ENCODE measurements at places on chromosomes 4 and X.

DNA sequence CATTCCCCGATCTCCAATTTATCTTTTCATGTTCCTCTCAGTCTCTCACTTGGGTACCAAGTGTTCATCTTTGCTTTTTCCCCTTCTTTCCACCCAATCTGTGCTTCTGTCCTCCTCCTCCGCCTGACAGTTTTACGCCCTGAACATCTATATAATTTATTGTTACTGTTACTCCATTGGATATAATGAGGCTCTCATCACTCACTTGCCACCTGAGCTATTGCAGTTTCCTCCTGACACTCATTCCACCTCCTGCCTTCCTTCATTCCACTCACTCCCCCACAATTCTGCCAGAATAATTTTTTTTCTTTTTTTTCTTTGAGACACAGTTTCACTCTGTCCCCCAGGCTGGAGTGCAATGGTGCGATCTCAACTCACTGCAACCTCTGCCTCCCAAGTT is 77.6 kb upstream of the SORBS2 start:
- no peak for DNase-seq

GRCh38 chrX:134520860-134521390 is 61.0 kb downstream of the HPRT1 start:
- no peak for DNase-seq

DNA sequence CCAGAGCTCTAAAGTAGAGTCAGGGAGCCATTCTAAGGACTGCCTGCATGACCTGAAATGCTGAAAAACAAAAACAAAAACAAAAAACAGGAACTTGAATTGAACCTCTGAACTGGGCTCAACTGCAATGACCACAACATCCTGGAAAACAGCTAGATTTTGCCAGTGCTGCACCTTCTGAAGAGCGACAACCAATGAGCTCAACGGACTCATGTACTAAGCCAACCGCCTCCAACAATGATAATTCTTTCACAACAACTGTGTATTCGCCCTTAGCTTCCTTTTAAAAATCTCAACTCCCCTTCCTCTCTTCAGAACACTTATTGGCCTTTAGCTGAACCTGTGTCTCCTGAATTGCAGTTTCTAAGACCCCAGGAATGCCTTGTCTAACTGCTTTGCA is 69.8 kb downstream of the HAUS3 start:
- DNase-seq: no peak

GRCh38 chr4:165700855-165701254 is 172.2 kb upstream of the TLL1 start:
- DNase-seq: no peak

DNA sequence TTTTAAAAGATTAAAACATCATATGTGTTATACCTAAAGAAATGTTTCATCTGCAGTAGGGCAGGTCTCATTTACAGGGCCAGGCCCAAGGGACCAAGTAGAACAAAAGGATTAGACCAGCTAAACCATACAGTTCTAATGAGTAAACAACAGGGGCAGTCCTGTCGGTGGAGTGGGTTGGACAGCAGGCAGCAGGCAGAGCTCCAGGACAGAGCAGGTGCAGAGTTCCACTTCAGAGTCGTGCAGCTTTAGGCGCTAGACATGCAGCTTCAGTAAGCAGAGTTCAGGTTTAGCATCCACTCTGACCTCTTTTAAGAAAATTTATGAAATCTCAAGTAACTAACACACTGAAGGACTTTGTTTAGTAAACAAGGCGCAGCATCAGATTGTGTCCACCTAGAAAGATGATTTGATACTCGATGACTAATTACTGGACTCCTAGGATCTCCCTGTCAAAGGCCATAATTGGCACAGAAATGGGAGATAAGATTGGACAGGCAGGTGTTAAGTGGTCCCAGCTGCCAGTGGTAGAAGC is 487.7 kb upstream of the INTU start:
- DNase-seq: no peak

- DNase-seq: no peak
These were observed 1.7 kb upstream of the ZFP42 start for GRCh38 chr4:187993827-187994226.
